ENCODE measurements at places on chromosomes 7 and 10. TPM values are rescaled to one million over a fixed set of nuclear protein-coding genes. Genes with fewer than 3 reads are reported as not detected.

DNA sequence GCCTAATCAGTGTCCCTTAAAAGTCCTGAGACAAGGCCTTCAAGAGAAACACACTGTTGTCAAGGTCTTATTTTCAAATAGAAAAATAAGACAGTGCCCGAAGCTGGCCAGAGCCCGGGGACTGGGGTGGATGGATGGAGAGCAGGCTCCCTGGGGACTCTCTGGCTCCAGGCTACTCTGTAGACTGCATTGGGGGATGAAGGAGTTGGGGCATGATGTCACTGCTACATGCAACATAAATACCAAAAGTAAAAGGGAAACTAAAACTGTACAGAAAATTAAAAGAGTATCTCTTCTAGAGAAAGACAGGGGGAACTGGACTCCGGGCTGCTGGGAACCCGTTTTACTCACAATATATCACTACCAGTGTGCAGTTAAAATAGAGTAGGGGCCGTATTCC, 629.8 kb downstream of the KCNMA1 start:
- H3K36me3 ChIP-seq: peaks cover 4% of the 10 kb centered on the region
- H3K4me1 ChIP-seq: peaks cover 39% of the 10 kb centered on the region
- peak overlapping the region; percentile 17 for H3K4me3 ChIP-seq
- H3K27ac ChIP-seq: peak overlapping the region; percentile 2

PBLD gene
- total RNA-seq: 8.8 TPM

GRCh38 chr10:84193846-84194423, 402 bp upstream of the CDHR1 start:
- H3K36me3 ChIP-seq: peaks cover 2% of the 10 kb centered on the region
- H3K27ac ChIP-seq: no peak overlapping the region
- peaks cover 37% of the 10 kb centered on the region for H3K27me3 ChIP-seq
- H3K4me3 ChIP-seq: peak overlapping the region; percentile 66

DNA sequence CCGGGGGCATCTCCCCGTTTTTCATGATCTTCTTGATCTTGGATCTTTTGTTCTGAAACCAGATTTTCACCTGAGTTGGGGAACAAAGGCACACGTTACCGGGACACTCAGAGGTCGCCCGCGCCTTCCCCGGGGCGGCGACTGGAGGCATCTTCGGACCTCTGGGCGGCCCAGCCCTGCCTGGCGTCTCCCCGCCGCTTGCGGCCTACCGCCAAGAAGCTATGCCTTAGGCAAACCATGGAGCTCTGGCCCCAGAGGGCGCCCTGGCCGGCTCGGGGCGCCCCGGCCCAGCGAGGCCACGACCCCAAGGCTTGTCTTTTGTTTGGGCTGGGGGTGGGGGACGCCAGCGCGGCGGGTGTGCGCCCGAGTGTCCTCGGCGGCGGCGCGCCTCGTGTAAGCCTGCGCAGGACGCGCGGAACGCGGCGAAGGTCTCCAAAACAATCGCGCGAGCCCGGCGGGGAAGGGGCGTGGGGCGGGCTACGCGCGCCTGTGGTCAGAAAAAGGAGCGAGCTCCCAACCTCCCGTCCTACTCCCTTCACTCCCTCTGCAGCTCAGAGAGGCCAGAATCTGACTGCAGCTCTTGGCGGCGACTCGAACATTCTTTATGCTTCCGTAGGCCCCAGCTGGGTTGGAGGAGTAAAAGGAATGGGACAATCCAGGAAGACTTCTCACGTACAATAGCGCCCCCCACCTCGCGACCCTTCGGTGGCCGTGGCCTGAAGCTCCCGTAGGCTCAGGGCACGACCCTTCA, 3.5 kb downstream of the DLX5 start:
- H3K27ac ChIP-seq: no peak overlapping the region

DNA sequence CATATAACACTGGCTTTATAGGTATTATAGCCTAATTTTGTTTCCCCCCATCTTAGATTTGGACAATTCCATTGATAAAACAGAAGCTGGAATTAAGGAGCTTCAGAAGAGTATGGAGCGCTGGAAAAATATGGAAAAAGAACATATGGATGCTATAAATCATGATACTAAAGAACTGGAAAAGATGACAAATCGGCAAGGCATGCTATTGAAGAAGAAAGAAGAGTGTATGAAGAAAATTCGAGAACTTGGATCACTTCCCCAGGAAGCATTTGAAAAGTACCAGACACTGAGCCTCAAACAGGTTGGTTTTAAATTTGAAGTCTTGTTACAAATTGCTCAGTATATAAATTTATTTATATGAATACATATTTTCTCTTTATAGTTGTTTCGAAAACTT, 34.1 kb downstream of the SMC3 start:
- H3K36me3 ChIP-seq: peaks cover 17% of the 10 kb centered on the region
- no peak for DNase-seq
- H3K27ac ChIP-seq: no peak overlapping the region
- no peaks in the 10 kb centered on the region for H3K27me3 ChIP-seq
- no peaks in the 10 kb centered on the region for H3K4me1 ChIP-seq

DNA sequence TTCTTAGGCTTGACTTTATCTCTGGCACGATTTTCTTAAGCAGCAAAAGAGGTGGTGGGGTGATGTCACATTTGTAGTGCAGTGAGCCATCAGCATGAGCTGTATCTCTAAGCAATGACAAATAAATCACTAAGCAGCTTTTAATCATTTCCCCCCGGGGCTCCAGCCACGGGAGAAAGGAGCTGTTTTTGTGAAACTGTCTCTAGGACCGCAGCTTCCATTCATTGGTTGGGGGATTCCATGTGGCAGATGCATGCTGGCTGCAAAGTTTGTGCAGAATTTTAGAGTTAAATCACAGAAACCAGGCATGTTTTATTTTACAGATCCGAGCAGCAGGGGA, 464 bp downstream of the KIAA1217 start:
- peaks cover 8% of the 10 kb centered on the region for H3K27me3 ChIP-seq
- H3K36me3 ChIP-seq: no peaks in the 10 kb centered on the region
- peak overlapping the region; percentile 83 for H3K4me3 ChIP-seq
- peak overlapping the region; percentile 57 for H3K27ac ChIP-seq
- H3K4me1 ChIP-seq: peaks cover 27% of the 10 kb centered on the region
- DNase-seq: no peak

DPP6 gene
- not detected for total RNA-seq

ZNF746 gene
- 16.2 TPM for total RNA-seq

GRCh38 chr10:84311576-84311975, 16.8 kb upstream of the CCSER2 start:
- peaks cover 13% of the 10 kb centered on the region for H3K4me1 ChIP-seq
- no peaks in the 10 kb centered on the region for H3K36me3 ChIP-seq
- no peak overlapping the region for H3K4me3 ChIP-seq
- H3K27ac ChIP-seq: no peak overlapping the region
- no peak for DNase-seq
- H3K27me3 ChIP-seq: no peaks in the 10 kb centered on the region

DNA sequence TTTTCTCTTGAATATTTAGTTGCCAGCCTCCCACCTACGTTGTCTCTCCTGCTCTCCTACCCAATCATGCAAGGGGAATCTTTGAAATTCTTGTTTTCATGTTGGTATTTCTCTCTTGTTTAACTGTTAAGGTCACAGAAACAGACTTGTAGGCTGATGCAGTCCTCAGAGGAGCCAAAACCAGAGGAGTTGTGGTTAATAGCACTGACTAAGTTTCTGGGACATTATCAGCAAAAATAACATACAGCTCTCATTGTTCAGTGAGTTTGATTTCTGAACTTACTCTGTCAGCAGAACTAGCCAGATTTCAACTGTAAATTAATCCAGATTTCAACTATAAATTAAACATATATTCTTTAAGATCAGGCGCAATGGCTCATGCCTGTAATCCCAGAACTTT, 11.1 kb upstream of the CUL1 start:
- H3K4me1 ChIP-seq: peaks cover 8% of the 10 kb centered on the region
- no peaks in the 10 kb centered on the region for H3K36me3 ChIP-seq
- no peak for DNase-seq
- H3K27me3 ChIP-seq: peaks cover 6% of the 10 kb centered on the region
- no peak overlapping the region for H3K27ac ChIP-seq
- no peak overlapping the region for H3K4me3 ChIP-seq

DNA sequence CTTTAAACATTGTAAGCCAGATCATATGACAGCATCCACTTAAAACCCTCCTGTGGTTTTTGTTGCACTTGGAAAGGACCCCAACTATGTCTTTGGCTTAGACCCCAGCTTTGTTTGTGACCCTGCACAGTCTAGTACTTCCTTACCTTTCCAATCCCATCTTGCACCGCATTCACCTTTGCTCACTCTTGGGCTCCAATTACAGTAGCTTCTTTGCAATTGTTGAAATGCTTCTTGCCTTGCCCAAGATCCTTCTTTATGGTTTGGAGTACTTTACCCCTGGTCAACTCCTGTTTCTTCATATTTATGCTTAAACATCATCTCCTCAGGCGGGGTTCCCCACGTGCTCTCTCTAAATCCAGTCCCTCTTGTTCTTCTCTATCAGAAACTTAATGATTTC, 162.6 kb downstream of the PTEN start:
- H3K4me3 ChIP-seq: no peak overlapping the region
- DNase-seq: no peak

MMD2 gene
- not detected for total RNA-seq

DNA sequence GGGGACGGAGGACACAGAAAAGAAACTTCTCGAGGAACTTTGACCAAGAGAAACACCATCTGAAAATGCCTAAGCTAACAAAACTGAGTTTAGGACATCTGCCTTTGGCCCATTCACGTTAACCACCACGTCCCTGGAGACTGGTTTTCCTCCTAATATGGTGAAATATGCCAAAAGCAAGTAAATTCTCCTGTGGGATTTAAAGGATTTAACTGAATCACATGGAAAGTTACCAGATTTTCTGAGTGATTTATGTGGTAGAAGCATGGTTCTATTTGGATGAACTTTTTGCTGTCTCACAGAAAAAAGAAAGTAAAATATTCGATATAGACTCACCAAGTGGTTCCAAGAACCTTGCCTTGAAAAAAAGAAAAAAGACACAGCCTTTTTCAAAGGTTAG, 30.4 kb upstream of the BMPER start:
- no peaks in the 10 kb centered on the region for H3K36me3 ChIP-seq
- H3K4me3 ChIP-seq: no peak overlapping the region
- peaks cover 34% of the 10 kb centered on the region for H3K4me1 ChIP-seq
- H3K27me3 ChIP-seq: no peaks in the 10 kb centered on the region

SPDYE16 gene
- total RNA-seq: not detected

GRCh38 chr7:155729847-155730246, 82.4 kb downstream of the SHH start:
- peaks cover 2% of the 10 kb centered on the region for H3K36me3 ChIP-seq
- DNase-seq: no peak
- H3K27me3 ChIP-seq: no peaks in the 10 kb centered on the region
- H3K4me1 ChIP-seq: peaks cover 19% of the 10 kb centered on the region
- no peak overlapping the region for H3K4me3 ChIP-seq

DNA sequence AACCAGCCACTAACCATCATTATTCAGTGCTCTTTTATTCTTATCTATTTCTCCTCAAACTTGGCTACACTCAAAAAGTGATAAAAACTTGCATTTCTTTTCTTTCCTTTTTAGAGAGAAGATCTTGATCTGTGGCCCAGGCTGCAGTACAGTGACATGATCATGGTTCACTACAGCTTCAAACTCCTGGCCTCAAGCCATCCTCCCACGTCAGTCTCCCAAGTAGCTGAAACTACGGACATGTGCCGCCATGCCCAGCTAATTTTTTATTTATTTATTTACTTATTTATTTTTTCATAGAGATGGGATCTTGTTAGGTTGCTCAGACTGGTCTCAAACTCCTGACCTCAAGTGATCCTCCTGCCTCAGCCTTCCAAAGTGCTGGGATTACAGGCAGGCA, 24.6 kb upstream of the TMEM248 start:
- DNase-seq: no peak
- no peak overlapping the region for H3K27ac ChIP-seq
- H3K4me3 ChIP-seq: no peak overlapping the region
- peaks cover 14% of the 10 kb centered on the region for H3K36me3 ChIP-seq
- H3K4me1 ChIP-seq: no peaks in the 10 kb centered on the region

DNA sequence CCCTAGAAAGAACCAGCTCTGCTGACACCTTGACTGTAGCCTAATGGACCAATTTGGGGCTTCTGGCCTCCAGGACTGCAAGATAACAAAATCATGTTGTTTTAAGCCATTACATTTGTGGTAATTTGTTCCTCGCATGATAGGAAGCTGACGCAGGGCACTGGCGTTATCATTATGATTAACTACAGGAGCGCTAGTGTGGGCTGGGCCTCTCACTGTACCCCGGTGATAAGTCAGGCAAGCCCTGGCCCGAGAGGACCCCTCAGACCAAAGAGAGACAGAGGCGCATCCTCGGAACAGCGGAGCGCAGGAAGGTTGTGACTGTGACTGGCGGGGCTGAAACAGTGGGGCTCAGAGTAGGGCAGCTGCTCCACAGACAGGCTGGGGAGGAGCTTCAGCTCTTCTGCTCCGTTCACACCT, 150.3 kb upstream of the CHST15 start:
- H3K27ac ChIP-seq: no peak overlapping the region
- DNase-seq: no peak
- no peak overlapping the region for H3K4me3 ChIP-seq

DNA sequence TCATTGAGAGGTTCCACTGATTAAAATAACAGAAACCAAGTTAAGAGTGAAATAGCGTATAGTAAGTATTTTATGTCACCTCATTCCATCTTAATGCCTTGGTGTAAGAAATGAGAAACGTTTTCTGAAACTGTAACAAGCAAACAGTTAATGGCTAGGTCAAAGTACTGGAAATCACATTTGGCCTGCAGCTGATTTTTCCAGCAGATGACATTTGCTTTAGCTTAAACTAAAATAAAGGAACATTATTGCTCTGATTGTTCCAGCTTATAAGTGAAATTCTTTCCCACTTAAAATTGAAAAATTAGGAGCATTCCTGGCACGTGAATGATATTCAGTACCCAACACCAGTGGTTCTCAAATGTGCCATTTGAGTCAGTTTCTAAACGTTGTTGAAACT, 213.6 kb upstream of the DPP6 start:
- no peak overlapping the region for H3K27ac ChIP-seq
- no peak overlapping the region for H3K4me3 ChIP-seq
- DNase-seq: no peak

- H3K27me3 ChIP-seq: no peaks in the 10 kb centered on the region
- DNase-seq: no peak
- H3K27ac ChIP-seq: no peak overlapping the region
- H3K4me1 ChIP-seq: peaks cover 26% of the 10 kb centered on the region
- no peaks in the 10 kb centered on the region for H3K36me3 ChIP-seq
- no peak overlapping the region for H3K4me3 ChIP-seq
These were observed 148.9 kb downstream of the PARD3 start for GRCh38 chr10:34666008-34666704.

GRCh38 chr10:99742701-99743100, 10.7 kb downstream of the CUTC start:
- peaks cover 41% of the 10 kb centered on the region for H3K36me3 ChIP-seq
- peak overlapping the region; percentile 60 for H3K27ac ChIP-seq
- no peak for DNase-seq

LRRD1 gene
- not detected for total RNA-seq

DNA sequence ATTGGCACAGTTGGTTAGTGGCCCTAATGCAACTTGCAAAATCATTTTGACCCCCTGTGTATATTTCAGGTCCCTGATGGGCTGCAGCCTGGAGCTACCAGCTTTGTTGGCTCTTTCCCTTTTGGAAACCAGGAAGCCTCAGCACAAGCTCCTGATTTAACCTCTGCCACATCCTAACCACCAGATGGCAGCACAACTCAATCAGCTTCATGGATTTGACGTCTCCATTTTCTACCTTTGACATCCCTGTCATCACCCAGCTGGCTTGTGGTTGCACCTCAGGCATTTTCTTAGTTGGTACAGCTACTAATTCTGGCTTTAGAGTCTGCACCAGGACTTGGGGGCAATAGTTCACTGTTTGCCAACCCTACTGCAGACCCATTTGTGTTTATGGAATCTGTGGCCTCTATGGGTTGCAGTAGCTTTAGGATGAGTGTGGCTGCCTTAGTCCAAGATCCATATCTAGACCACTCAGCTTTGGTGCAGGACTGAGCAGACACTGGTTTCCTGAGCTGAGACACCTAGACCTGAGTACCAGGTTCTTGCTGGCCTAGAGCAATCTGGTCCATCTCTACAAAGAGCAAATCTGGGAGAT, 456.2 kb downstream of the REEP3 start:
- DNase-seq: no peak
- H3K4me3 ChIP-seq: no peak overlapping the region
- no peaks in the 10 kb centered on the region for H3K36me3 ChIP-seq
- peaks cover 3% of the 10 kb centered on the region for H3K27me3 ChIP-seq
